Sigmoid colon (tissue), 7 donors: ENCODE measurements at places on chromosomes 2 and 18. TPM values are rescaled to one million over a fixed set of nuclear protein-coding genes. Genes with fewer than 3 reads are reported as not detected.

GRCh38 chr2:25561136-25561850, 112.1 kb downstream of the DTNB start:
- H3K27me3 ChIP-seq, result no peaks in the 10 kb centered on the region
- no peak overlapping the region for H3K4me3 ChIP-seq
- no peaks in the 10 kb centered on the region for H3K36me3 ChIP-seq
- H3K27ac ChIP-seq, result no peak overlapping the region
- no peaks in the 10 kb centered on the region for H3K4me1 ChIP-seq

DNA sequence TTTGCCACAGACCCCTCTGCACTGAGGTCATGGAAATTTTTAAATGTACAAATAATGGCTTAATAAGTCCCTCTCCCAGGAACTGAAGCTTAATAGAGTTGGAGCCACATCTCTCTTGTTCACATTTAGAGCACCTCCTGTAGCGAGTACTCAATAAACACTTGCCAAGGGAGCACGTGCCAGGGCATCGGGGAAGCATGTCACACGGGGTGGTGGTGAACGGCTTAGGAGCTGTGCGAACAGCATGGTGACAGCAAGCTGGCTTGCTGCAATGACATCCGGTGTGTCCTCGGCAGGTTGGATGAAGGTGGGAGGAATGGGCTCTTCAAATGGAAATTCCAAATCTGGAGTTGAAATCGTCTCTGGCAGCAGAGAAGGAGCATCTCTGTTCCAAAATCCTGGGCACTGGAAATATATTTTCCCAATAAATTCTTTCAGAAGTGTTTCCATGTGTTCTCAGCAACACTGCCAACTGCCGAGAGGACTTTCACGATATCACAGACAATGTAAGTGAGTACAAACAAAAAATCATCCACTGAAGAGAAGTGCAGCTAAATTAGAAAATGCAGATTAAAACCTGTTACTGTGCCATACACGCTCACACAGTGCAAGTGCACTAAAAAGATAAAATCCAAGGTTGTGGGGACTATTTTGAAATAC, 74.1 kb downstream of the GALR1 start:
- no peaks in the 10 kb centered on the region for H3K27me3 ChIP-seq
- no peaks in the 10 kb centered on the region for H3K36me3 ChIP-seq
- no peak overlapping the region for H3K27ac ChIP-seq
- no peak for DNase-seq
- no peaks in the 10 kb centered on the region for H3K4me1 ChIP-seq
- no peak overlapping the region for H3K4me3 ChIP-seq

DNA sequence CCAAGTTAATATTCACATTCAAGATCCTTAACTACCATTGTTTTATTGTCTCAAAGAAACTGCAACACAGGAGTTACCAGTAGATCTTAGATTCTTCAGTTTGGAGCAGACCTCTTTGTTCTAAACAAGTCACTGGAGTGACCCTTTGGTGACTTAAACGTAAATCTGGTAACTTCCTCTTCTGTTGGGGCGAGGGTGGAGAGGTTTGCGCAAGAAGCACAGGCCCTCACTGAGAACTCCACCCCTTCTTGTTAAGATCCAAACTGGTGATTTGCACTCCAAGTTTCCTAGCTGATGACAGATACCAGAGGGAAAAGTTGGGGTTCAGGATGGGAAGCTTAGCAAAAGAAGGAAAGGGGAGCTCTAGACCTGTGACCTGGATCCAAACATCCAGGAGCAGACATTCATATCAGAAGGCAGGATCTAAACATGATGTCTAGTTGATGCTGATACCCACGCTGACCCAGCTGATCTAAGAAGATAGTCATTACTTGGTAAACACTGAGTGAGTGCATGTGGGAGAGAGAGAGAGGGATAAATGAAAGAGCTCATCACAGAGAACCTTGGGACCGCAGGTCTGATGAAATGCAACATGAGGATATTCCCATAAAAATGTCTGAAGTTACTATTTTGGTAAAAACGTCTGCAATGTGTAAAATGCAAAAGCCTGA, 256.0 kb downstream of the CDH20 start:
- H3K27me3 ChIP-seq, result no peaks in the 10 kb centered on the region
- no peak for DNase-seq
- H3K27ac ChIP-seq, result no peak overlapping the region
- H3K4me3 ChIP-seq, result no peak overlapping the region
- no peaks in the 10 kb centered on the region for H3K4me1 ChIP-seq
- no peaks in the 10 kb centered on the region for H3K36me3 ChIP-seq

The EFHD1 gene
- polyA plus RNA-seq, result 4.2 TPM

The ASXL3 gene
- polyA plus RNA-seq, result 0.92 TPM

DNA sequence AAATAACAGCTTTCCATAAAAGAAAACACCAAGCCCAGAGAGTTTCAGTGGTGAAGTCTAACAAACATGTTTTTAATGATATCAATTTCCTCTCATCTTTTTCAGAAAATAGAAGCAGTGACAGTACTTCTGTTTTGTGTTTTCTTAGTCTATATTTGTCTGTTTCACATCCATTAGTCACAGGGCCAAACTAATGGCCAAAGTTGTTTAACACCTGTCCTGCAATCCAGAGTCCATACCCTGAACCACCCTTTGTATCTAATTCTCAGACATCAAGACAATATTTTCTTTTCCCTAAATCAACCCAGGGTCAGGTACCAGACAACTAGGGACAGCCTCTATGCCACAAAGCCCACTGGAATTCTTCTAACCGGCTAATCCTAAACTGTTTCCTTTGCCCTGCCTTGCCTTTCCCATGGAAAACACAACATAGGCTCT, 25.9 kb downstream of the TMSB10 start:
- no peak overlapping the region for H3K4me3 ChIP-seq
- no peaks in the 10 kb centered on the region for H3K36me3 ChIP-seq
- H3K4me1 ChIP-seq, result peaks cover 10% of the 10 kb centered on the region
- H3K27ac ChIP-seq, result no peak overlapping the region
- DNase-seq, result no peak
